ENCODE measurements at places on chromosomes 12 and 14.

- DNase-seq: no peak
Observed at GRCh38 chr14:103696070-103696402, 19.2 kb downstream of the XRCC3 start.

DNA sequence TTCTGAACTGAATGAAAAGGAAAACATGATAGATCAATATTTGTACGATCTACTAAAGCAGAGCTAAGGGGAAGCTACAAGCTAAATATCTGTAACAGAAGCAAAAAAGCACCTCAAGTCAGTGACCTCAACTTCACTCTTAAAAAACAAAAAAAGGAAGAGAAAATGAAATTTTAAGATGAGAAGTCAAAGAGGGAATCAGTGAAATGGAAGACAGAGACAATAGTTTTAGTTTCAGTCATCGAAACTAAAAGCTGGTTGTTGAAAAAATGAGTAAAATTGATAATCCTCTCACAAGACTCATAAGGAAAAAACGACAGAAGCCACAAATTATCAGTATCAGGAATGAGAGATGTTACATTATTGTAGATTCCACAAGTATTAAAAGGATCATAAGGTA lies 11.9 kb upstream of the SLC2A13 start:
- DNase-seq: no peak

DNA sequence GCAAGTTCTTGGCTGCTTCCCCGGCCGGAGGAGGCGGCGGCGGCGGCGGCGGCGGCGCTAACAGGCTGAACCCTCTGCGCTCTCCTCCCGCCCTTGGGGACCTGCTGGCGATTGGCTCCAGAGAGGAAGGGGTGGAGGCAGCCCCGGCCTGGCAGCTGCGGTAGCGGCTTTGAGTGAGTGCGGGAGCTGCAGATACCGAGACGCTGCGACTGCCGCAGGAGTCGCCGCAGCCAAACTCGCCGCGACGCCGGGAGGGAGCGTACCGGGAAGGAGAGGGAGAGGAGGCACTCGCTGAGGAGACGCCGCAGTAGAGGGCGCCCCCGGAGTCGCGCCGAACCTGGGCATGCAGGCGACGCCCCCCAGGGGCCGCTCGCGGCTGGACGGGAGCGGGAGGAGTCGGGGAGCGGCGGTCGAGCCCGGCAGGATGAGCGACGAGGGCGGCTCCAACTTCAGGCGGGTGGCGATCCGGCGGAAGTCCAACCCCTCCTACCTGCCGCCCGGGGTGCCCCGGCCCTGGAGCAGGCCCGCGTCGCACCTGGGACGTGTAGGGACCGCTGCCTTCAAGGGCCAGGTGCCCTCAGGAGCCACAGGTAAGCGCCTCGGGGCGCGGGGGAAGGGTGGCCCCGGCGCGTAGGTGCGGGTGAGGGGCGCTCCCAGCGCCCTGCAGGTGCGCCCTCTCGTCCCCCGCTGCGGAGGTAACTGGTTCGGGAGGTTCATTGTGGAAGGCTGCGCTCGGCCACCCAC lies at the start of gene FGD4:
TSS of gene FGD4 (plus strand) at position 189 of the 744 bp plus-strand sequence.
- peak; percentile 48 for DNase-seq

- no peak for DNase-seq
Observed at GRCh38 chr12:47410383-47410782, 295.4 kb downstream of the RPAP3 start.

DNA sequence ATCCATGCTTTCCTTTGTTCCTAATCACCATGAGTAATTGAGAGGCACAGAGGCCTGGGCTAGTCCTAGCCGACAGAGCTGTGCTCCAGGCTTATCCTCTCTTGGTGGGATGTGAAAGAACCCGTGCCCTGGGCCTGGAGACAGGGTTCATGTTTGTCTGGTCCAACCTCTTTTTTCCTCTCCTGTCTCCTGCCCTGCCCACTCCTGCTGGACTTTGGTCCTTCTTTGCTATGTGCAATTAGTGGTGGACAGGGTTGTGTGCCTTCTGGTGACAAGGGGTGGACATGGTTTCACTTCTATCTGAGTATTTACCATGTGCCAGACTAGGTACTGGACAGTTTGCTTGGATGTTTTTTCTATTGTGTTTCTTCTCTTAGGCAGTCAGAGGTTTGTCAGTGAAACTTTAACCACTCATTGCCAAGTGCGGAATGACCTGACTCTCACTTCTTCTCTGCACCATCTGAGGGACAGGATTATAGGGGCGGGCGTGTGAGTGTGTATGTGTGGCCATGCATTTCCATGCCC lies 126.1 kb downstream of the SMOC1 start:
- no peak for DNase-seq

DNA sequence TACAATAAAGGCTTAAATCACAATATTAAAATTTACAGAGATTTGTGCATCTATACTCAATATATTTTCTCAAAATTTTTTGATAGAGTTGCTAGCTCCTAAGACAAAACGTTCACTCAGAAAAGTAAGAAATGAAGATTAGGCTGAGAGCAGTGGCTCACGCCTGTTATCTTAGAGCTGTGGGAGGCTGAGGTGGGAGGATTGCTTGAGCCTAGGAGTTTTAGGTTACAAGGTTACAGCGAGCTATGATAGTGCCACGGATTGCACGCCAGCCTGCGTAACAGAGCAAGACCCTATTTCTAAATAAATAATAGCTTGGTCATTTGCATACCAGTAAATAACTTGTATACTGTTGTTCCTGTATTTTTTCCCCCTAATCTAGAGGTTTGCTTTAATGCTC lies 35.0 kb upstream of the CFL2 start:
- no peak for DNase-seq

- no peak for DNase-seq
Observed at GRCh38 chr12:95862038-95862437, 3.3 kb downstream of the SNRPF start.

DNA sequence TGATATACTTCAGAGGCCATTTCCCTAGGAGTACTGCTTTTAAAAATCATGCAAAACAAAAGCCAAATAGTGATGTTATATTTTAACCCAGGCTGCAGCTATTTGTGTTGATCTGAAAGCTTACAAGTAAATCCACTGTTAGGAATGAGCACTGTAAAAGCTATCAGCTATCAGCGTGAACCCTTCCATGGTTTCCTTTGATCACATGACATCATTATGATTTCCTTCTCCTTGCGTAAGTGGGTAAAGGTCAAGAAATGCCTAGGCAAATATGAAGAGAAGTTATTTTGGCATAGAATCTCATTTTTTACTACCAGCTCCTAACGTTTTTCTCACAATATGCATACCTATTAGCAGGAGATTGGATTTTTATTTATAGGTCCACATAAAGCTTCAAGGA lies 48.6 kb upstream of the CATSPERB start:
- no peak for DNase-seq

DNA sequence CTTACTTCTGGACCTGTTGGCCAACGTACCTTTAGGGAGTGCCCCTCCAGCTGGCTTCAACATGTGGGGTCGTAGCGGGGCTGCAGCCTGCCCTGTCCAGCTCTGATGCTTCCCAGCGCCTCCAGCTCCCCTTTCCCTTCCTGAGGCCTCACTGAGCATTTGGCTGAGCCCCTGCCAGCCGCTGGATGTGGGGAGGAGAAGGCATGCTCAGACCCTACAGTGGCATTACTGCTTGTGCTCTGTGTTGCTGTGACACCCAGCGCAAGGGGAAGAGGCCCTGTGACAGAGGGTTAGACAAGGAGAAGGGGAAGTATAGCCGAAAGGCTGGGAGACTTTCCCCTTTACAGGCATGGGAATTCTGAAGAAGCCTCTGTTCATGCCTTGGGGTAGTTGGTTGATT lies 145.9 kb downstream of the PRKCH start:
- no peak for DNase-seq

DNA sequence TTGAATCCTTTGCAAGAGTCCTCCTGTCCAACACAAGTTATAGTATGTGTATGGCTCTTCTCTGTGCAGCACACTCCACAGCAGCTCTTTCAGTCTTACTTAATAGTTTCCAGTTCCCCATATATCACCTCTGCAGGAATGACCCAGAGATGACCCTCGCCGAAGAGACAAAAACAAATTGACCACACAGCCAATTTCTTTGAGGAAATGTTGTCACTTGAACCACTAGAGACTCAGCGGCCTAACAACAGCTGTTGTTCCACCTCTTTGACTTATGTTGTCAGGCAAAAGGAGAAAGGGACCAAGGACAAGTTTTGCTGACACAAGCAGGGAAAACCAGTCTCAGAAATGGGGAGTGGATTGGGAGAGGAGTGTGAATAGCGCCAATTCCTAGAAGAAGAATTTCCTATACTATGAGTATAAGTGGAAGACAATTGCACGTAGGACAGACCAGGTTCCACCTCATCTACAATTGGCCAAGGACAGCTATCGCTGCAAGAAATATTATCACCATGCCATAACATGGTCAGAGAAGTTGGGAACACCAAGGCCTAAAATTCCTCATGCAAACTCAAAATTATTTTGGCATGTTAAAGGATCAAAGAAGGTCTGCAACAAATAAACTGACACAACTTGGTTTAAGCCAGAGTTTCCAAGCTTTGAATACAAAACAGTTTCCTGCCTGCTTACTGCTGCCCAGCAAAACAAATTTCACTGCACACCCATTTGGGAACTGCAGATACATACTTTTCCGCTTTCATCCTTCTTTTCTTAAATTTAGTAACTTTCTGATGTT lies 41.7 kb upstream of the ITPR2 start:
- no peak for DNase-seq

DNA sequence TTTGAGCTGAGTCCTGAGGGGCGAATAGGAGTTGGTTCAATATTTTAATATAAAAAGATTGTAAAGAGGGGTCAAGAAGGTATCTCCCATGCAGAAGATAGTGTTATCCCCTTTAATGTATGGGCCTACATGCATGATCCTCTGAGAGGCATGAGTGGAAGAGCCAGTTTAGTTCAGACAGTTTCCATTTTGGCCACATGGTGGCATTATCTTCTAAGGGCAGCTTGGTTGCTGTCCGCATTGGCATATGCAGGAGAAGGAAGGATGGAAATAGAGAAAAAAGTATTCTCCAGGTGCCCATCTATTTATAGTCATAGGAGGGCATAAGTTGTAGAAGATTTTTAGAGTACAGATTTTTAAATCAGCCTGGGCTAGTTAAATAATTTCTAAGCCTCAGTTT lies 5.4 kb downstream of the SAMD4A start:
- DNase-seq: no peak

DNA sequence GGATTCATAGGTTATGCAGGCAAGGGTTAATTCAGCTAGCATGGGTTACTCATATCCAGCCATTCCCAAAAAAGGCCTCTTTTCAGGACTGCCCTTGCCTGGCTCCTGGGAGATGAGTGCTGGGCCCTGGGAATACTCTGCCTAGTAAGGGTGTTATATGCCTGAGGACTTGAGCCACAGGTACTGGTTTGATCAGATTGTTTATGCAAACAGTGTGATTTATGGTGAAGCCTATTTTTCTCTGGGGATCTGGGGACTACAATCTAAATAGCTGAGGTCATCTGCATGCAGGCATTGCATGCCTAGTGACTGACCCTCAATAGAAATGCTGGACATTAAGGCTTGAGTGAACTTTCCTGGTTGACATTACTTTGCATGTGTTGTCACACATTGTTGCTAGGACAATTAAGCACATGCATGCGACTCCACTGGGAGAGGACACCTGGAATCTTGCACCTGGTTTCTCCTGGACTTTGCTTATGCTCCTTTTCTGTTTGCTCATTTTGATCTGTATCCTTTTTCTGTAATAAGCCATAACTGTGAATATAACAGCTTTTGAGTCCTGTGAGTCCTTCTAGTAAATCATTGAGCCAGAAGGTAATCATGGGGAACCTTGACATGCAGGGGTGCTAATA lies 73.0 kb downstream of the RAD51B start:
- no peak for DNase-seq

- DNase-seq: no peak
Observed at GRCh38 chr14:87767567-87767901, 225.4 kb downstream of the GALC start.

- no peak for DNase-seq
Observed at GRCh38 chr14:37591941-37592481, 3.0 kb downstream of the FOXA1 start.

DNA sequence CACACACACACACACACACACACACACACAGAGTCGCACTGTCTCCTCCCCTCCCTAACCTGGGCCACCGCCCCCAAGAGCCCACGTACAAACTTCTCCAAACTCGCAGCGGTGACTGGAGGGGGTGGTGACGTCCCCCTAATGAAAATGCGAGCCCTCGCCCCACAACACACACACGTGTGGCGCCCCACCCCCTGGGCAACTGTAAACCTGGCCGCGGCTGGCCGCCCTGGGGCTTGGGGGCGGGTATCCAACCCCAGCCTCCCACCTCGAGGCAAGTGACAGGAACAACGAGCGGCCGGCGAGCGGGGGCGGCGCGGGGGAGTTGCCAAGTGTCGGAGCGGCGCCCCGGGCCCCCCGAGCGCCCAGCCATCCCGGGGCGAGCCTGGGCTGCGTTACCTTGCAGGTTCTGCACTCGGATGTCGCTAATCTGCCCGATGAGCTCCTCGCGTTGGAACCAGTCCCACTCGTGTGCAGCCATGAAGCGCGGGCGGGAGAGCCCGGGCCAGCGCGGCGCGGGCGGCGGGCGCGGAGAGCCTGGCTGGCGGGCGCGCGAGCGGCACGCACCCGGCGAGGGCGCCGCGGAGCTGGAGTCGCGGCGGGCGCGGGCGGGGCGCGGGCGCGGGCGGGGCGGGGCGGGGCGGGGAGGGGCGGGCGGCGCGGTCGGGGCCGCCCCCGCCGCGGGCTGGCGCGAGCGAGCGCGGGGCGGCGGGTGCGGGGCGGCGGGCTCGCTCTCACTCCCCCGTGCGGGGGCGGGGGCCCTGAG lies at the start of gene CLMN:
TSS of gene CLMN (minus strand) at position 597 of the 766 bp plus-strand sequence. CDS start at position 481, 116 bp downstream.
- DNase-seq: peak; percentile 60

DNA sequence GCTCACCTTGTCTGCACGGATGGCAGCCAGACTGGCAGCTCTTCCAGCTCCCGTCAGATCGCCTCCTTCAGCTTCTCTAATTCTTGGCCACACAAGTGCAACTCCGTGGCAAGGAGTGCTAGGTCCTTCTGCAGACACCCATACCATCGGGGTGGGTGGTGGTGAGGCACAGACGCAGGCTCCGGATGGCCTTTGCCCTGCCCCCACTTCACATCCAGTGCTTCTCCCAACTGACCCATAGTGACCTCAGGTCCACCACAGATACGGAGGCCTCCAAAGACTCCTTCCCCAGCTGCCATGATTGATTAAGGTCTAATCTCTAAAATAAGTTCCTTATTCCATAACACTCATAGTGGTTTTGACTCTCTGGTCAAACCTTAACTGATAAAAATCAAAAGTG lies 19.9 kb upstream of the CD27 start:
- DNase-seq: no peak

- DNase-seq: no peak
Observed at GRCh38 chr14:89117012-89117411, 292.6 kb downstream of the TTC8 start.

- DNase-seq: no peak
Observed at GRCh38 chr14:94360945-94361565, 27.3 kb downstream of the SERPINA1 start.

GRCh38 chr12:52260361-52261207 lies 13.9 kb upstream of the KRT86 start:
- DNase-seq: no peak

GRCh38 chr12:1836854-1837421 lies 16.6 kb downstream of the LRTM2 start:
- DNase-seq: peak; percentile 28

DNA sequence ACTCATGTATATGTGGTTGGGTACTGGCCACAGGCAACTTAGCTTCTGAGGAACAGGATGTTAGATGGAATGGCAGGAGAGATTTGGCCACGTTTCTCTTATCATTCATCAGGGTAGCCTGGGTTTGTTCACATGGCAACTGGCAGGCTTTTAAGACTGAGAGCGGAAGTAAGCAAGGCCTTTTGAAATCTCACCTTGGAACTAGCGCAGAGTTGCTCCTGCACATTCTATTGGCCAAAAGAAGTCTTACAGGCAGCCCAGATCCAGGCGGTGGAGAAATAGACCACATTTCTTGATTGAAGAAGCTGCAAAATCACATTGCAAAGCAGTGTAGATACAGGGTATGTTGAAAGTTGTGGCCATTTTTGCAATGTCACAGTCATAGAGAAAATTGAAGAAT lies 3.7 kb downstream of the CLEC4A start:
- DNase-seq: no peak

All from hypothalamus (tissue), 51 donors.